ENCODE measurements at places on chromosomes 12 and 14.

GRCh38 chr12:45243963-45244362 lies 28.1 kb downstream of the ANO6 start:
- DNase-seq: no peak

DNA sequence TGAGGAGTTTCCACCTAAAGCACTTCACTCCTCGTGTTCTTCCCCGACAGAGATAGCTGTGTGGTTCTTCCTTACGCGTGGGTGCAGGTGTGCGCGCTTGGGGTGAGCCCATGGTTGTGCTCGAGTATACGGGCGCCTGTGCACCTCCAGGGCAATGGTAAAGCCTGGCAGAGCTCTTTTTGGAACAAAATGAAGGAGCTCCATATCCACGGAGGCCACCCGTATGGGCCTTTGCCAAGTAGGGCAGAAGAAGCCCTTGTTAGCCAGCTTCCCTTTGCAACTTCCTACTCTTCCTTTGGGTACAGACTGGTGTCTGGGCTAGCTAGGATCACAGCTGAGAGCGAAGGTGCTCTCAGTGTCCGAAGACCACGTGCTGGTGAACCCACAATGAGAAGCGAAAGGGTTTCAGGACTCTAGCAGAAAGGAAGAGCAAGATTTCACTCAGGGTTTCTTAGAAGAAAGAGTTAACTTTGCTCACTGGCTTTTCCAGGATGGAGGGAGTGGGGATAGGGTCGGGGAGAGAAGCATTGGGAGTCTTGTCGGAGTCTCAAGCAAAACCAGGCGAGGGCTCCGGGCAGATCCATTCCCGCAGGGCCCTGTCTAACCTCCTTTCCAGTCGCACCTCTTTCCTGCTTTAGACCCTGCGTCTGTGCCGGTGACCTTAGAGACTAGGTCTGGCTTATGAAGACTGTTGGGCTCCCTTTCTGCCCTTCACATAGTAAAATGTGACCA lies 960 bp upstream of the LRFN5 start:
- DNase-seq: no peak

DNA sequence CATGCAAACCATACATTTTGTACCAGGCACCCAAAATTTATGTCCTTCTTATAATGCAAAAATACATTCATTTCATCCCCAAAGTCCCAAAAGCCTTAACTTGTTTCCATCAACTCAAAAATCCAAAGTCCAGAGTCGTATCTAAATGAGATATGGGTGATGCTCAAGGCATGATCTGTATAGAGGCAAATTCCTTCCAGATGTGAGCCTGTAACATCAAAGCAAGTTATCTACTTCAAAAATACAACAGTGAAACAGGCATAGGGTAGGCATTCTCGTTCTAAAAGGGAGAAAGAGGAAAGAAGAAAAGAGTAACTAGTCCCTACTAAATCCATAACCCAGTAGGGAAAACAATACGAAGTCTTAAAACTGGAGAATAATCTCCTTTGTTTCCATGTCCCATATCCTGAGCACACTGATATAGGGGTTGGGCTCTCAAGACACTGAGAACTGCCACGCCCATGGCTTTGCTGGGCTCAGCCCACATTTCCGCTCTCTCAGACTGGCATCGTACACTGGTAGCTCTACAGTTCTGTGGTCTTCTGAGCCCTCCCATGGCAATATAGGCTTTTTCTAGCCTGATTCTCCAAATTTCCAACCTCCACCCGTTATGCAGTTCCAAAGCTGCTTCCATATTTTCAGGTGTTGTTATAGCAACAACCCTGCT lies 232.8 kb downstream of the TMTC2 start:
- DNase-seq: no peak

- DNase-seq: no peak
These were observed 776.9 kb downstream of the SLC6A15 start for GRCh38 chr12:84135586-84136279.

GRCh38 chr12:96047229-96048211 lies 12.1 kb upstream of the LTA4H start:
- DNase-seq: no peak

DNA sequence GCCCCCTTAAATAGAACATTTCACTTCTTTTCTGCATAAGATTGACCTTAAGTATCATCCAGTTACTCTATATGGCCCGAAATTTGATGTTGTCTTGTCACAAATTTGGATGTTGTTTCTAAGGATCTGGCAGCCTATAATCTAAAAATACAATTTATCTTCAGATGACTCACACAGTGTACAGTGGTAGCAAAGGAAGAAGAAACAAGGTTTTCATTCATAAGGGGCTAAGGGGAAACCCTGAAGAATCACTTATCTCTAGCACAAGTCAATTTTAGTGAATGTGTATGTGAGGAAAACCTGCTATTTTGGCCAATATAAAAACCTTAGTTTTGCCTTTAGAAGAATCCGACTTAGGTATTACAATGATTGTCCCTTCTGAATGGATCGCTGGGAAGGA lies 606.3 kb upstream of the LRFN5 start:
- no peak for DNase-seq

GRCh38 chr12:12890543-12891079 lies 751 bp upstream of the GPRC5A start:
- DNase-seq: no peak

DNA sequence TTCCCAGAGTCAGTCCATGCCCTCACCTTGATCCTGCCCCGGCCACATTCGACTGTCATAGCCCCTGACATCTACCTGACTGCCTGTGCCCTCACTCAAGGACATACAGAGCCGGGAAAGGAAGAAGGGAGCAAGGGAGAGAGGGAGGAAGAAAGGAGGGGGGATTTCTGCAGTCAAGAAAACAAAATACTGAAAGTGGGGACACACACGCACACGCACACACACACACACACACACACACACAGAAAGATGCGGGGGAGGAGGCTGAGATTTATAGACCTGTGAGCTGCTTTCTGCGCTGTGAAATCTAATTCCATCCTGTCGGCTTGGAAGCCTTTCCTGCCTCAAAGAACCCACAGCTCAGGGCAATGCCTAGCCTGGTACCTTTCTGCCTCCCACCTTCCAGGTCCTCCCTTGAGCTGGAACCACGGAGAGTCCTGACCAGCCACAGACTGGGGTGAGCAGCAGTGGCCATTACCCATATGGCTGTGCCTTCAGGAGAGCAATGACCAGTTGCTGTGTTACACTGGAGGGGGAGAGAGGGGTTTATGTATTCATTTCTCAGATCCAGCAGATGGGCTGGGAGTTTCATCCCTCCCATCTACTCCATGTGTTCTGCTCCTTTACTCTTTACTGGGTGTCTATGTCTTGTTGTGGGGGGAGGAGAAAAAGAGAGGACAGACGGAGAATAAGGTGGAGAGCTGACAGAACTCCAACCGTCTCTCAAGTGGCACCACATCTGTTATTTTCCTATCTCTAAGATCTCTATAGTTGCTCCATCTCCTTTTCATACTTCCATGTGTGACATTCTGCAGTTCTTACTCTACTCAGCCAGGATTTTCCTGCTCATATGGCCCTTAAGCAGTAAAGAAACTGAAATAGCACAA lies 12.9 kb downstream of the C14orf93 start:
- DNase-seq: no peak

DNA sequence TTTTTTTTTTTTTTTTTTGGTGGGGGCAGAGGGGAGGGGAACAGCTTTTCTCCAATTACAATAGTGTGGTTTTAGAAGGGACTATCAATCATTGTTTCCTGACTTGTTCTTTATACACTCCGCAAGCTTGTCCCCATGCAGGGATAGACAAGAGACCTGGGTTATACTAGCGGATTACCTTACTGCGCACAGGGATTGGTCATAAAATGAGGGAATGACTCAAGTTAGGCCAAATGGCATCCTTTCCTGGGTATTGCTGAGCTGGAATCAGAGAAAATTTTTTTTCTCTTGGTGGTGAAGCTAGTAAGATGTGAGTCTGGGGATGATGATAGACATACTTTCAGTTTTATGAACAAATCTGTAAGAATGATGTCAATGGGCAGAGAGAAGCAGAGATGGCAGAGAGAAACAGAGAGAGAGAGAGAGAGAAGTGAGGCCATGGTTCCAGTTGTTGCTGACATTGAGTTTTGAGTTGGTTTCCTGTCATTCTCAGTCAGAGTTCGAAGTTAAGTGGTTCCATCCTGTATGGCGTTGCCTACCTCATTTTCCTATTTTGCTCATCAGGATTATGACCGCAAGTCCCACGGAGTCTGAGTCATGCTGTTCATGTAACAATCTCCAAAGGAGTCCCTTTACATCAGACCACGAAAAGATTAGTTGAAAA lies 59.1 kb upstream of the OTOGL start:
- DNase-seq: no peak

GRCh38 chr14:77314043-77314442 lies 6.6 kb downstream of the POMT2 start:
- no peak for DNase-seq

- DNase-seq: no peak
These were observed 357.6 kb downstream of the PAWR start for GRCh38 chr12:79333144-79333543.

- no peak for DNase-seq
These were observed 58.9 kb downstream of the NCOR2 start for GRCh38 chr12:124508381-124509079.

DNA sequence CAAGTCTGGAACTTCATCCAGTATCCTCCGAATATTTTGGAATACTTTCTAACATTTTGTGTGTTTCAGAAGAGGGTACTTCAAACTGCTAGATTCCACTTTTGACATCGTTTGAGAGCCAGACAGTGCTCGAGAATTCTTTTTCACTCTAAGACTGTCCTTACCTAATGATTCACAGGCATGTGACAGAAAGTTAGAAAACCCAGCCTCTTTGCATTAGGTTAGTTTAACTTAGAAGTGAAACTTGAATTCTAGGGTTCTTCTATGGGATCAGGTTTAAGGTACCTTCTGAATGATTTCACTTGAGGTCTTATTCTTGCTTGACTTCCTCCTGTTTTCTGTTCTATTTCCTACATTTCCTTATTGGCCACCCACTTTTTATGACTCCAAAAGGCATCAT lies 431.8 kb downstream of the SLC6A15 start:
- DNase-seq: no peak

GRCh38 chr12:123141615-123142517 lies 9.0 kb downstream of the PITPNM2 start:
- DNase-seq: no peak

DNA sequence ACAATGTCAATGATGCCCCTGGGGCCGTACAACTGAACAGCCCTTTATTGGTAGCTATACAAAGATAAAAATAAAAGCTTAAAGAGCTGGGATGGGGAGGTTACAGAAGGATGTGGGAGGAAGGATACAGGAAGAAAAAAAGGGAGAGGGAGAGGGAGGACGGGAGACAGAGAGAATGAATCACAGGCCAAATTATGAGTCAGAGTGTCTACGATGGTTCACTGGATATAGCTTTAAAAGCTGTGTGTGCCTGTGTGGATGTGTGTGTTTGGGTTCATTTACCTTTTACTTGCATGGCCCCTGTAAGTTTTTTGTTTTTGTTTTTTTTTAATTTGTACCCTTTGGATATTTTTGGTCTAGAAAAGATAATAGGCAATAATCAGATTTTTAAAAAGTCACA lies 111.9 kb downstream of the CCDC60 start:
- DNase-seq: no peak

GRCh38 chr12:83823386-83824045 lies 1089.1 kb downstream of the SLC6A15 start:
- DNase-seq: no peak

GRCh38 chr14:64363265-64363846 lies 24.8 kb upstream of the MTHFD1 start:
- no peak for DNase-seq

- no peak for DNase-seq
These were observed 109.7 kb downstream of the ZNF664 start for GRCh38 chr12:124082687-124083086.

GRCh38 chr14:49220492-49220891 lies 365.7 kb downstream of the RPS29 start:
- no peak for DNase-seq

DNA sequence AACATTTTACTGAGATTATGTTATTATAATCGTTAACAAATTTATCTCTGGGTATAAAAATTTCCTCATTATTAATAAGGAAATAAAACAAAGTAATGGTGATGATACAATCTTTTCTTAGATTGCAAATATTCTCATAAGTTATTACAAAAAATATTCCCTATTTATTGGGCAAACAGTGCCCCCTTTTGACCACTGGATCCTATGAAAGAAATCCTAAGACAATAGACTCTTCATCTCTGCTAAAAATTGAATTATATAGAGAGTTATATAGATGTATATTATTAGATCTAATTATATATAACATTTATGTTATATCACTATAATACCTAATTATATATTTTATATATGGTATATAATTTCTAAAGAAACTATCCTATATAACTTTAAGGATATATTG lies 94.2 kb upstream of the FGD4 start:
- DNase-seq: no peak

GRCh38 chr12:77924703-77925102 lies 94.0 kb downstream of the NAV3 start:
- DNase-seq: no peak

DNA sequence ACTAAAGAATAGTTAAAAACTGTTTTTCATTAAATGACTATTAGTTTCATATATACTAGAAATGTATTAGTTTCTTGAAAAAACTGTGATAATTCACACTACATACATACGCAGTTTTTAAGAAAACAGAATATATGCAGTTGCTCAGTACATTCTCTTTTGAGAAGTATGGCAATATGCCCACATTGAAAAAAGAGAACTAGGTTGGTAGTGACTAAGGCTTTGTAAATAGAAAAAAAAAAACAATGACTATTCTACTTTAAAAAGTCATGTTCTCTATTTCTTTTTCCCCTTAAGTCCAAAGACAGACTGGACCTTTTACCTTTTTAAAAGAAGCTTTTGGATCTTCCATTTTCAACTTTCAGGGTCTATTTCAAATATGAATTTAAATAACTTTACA lies 25.0 kb downstream of the SNX6 start:
- DNase-seq: no peak

GRCh38 chr12:52189376-52190174 lies 2.2 kb downstream of the KRT80 start:
- no peak for DNase-seq

- no peak for DNase-seq
These were observed 369.1 kb downstream of the PRKD1 start for GRCh38 chr14:29558516-29558915.

- no peak for DNase-seq
These were observed 26.4 kb downstream of the SPIC start for GRCh38 chr12:101501410-101501995.

- DNase-seq: no peak
These were observed 88.0 kb downstream of the TMEM132D start for GRCh38 chr12:129815846-129816245.

DNA sequence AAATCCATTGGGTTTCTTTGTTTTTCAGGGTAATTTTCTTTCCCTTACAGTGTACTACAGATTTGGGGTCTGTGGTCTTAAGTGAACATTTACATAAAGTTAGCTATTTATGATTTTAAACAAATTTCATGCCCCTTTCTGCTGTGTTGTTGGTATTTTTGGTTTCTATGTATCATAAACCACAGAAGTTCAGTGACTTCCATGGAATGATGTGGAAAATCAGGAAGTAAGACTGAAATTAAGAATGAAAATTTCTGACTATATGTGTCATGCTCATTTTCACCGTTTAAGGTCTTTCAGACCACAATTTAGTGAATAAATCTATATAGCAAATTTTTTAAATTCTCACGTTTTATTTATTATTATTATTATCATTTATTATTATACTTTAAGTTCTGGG lies 31.7 kb downstream of the ETV6 start:
- DNase-seq: no peak

GRCh38 chr12:26238341-26239121 lies 43.2 kb downstream of the SSPN start:
- no peak for DNase-seq
